ENCODE measurements at places on chromosomes 6 and 20. TPM values are rescaled to one million over a fixed set of nuclear protein-coding genes. Genes with fewer than 3 reads are reported as not detected.

GRCh38 chr6:6620766-6621425 is 32.4 kb downstream of the LY86 start:
- H3K36me3 ChIP-seq, result no peaks in the 10 kb centered on the region
- H3K4me3 ChIP-seq, result no peak overlapping the region
- H3K27ac ChIP-seq, result peak overlapping the region; percentile 37
- no peaks in the 10 kb centered on the region for H3K4me1 ChIP-seq

DNA sequence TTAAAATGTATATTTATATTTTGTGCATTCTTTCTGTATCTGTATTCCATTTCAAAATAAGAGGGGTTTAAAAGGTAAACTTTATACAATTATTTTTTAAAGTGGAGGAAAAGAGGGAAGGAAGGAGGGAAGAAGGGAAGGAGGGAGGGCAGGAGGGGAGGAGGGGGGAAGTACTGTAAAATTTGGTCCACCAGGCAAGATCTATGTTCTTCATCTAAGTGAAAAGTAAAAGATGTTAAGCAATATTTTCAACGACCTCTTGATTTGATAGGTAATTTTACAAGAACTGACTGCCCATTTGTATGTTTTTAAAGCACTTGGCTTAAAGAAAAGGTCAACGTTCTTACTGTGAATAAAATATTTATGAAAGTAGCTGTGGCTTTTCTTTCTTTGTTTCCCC is 29.8 kb upstream of the PCSK2 start:
- H3K36me3 ChIP-seq, result no peaks in the 10 kb centered on the region
- no peaks in the 10 kb centered on the region for H3K27me3 ChIP-seq
- H3K4me3 ChIP-seq, result no peak overlapping the region

GRCh38 chr6:154197196-154197860 is 158.3 kb downstream of the OPRM1 start:
- no peak for DNase-seq
- no peaks in the 10 kb centered on the region for H3K4me1 ChIP-seq
- H3K27me3 ChIP-seq, result no peaks in the 10 kb centered on the region
- H3K36me3 ChIP-seq, result no peaks in the 10 kb centered on the region

GRCh38 chr6:86856937-86857563 is 80.3 kb upstream of the HTR1E start:
- DNase-seq, result no peak
- H3K4me1 ChIP-seq, result no peaks in the 10 kb centered on the region
- no peaks in the 10 kb centered on the region for H3K27me3 ChIP-seq

Gene OR2B6
- not detected for total RNA-seq

Gene SLC35D3
- not detected for total RNA-seq

DNA sequence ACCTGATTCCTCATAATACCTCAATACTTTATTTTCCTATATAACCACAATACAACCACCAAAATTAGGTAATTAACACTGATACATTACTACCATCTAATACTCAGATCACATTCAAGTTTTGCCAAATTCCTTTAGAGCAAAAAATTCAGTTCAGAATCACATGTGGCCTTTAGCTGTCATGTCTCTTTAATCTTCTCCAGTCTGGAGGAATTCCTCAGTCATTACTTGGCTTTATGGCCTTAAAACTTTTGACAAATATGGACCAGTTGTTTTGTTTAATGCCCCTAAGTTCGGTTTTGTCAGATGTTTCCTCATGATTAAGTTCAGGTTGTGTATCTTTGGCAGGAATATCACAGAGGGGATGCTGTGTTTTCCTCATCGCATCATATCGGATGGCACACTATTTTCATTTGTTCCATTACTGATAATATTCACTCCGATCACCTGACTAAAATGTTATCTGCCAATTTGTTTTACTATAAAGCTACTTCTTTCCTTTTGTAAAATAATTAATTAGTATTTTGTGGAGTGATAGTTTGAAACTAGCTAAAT is 51.2 kb upstream of the AKIRIN2 start:
- H3K27me3 ChIP-seq, result no peaks in the 10 kb centered on the region
- no peak overlapping the region for H3K27ac ChIP-seq
- DNase-seq, result no peak
- no peaks in the 10 kb centered on the region for H3K36me3 ChIP-seq
- no peaks in the 10 kb centered on the region for H3K4me1 ChIP-seq
- H3K4me3 ChIP-seq, result no peak overlapping the region

DNA sequence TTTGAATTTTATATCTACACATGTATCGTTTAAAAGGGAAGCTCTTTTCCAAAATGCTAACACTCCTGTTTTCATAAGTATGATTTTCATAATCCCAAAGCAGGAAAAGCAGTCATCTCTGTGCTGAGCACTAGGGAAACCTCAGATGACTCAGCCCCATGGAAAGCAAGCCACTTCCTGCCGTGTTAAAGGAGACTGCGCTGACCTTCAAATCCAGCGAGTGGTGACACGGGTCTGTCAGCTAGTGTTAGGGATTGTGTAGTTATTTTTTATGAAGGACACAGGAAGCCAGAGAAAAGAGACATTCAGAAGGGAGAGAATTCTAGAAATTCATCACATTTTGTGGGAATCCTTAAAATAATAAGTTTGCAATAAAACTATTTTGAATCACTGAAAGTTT is 57.0 kb upstream of the CD93 start:
- H3K36me3 ChIP-seq, result no peaks in the 10 kb centered on the region
- H3K27ac ChIP-seq, result no peak overlapping the region
- H3K4me3 ChIP-seq, result no peak overlapping the region
- H3K27me3 ChIP-seq, result no peaks in the 10 kb centered on the region
- H3K4me1 ChIP-seq, result no peaks in the 10 kb centered on the region
- peak; percentile 59 for DNase-seq

Gene TRIM10
- not detected for total RNA-seq

Gene CLIC5
- 5.1 TPM for total RNA-seq

Gene TMEM181
- total RNA-seq, result 17.6 TPM

DNA sequence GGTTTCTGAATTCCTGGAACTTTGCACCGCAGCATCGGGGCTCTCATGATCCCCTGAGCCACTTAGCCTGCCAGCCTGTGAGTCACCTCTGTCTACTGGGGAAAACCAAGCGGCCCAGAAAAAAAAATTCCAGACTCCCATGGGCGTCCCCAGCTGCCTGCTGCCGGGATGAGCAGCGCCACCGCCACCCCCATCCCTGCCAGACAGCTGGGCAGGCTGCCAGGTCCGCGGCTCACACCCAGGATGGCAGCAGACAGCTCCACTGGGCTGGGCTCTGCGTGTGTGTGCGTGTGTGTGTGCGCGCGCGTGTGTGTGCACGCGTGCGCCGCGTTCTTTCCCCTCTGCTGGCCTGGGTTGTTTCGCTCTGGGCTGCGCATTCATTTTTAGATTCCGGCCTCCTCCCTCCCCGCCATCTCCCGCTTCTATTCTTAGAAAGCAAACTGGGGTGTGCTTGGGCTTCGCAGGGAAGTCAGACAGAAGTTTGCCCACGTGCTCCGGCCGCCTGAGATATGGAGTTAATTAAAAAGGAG is 38.9 kb upstream of the PMEPA1 start:
- no peaks in the 10 kb centered on the region for H3K27me3 ChIP-seq
- H3K4me1 ChIP-seq, result no peaks in the 10 kb centered on the region
- H3K27ac ChIP-seq, result peak overlapping the region; percentile 78
- peak overlapping the region; percentile 39 for H3K4me3 ChIP-seq

DNA sequence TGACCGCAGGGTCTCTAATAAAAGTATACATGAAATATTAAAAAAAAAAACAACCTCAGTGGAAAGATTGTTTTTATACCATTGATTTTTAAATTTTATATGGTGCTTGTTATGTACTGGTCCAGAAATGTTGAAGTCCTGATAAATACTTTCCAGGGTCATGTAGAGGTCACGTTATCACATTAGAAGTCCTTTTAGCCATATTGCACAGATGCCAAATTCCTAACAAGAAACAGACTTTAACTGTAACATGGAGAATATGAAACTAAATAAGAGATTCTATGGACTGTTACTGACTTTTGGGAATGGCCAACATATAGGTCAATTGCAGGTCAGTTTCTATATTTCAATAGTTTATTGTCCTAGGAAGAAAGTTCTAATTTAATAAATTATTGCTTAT is 89.0 kb downstream of the ADGRB3 start:
- H3K27me3 ChIP-seq, result no peaks in the 10 kb centered on the region
- no peaks in the 10 kb centered on the region for H3K36me3 ChIP-seq
- H3K27ac ChIP-seq, result no peak overlapping the region
- H3K4me1 ChIP-seq, result no peaks in the 10 kb centered on the region
- no peak overlapping the region for H3K4me3 ChIP-seq

Gene HLA-DQA2
- 4.4 TPM for total RNA-seq

- H3K27me3 ChIP-seq, result no peaks in the 10 kb centered on the region
- H3K36me3 ChIP-seq, result no peaks in the 10 kb centered on the region
- DNase-seq, result peak; percentile 64
- H3K4me1 ChIP-seq, result peaks cover 16% of the 10 kb centered on the region
These were observed 3.1 kb upstream of the STX16 start for GRCh38 chr20:58647796-58648501.

GRCh38 chr20:32429745-32430360 is 71.7 kb downstream of the ASXL1 start:
- H3K27me3 ChIP-seq, result no peaks in the 10 kb centered on the region
- no peak overlapping the region for H3K27ac ChIP-seq
- H3K4me3 ChIP-seq, result no peak overlapping the region
- no peaks in the 10 kb centered on the region for H3K4me1 ChIP-seq
- no peak for DNase-seq

Gene LMBRD1
- 16.9 TPM for total RNA-seq

Gene CST7
- 1.8 TPM for total RNA-seq

- H3K4me1 ChIP-seq, result no peaks in the 10 kb centered on the region
- H3K36me3 ChIP-seq, result no peaks in the 10 kb centered on the region
- DNase-seq, result no peak
- H3K4me3 ChIP-seq, result no peak overlapping the region
These were observed 10.1 kb downstream of the MAP7 start for GRCh38 chr6:136539967-136540652.

- H3K27me3 ChIP-seq, result no peaks in the 10 kb centered on the region
- DNase-seq, result no peak
- H3K4me3 ChIP-seq, result no peak overlapping the region
- H3K27ac ChIP-seq, result no peak overlapping the region
- no peaks in the 10 kb centered on the region for H3K4me1 ChIP-seq
- H3K36me3 ChIP-seq, result no peaks in the 10 kb centered on the region
These were observed 52.7 kb upstream of the PRL start for GRCh38 chr6:22349528-22349927.

- no peak overlapping the region for H3K4me3 ChIP-seq
- H3K27me3 ChIP-seq, result no peaks in the 10 kb centered on the region
- DNase-seq, result no peak
- H3K27ac ChIP-seq, result no peak overlapping the region
- no peaks in the 10 kb centered on the region for H3K36me3 ChIP-seq
These were observed 35.0 kb upstream of the SLC22A16 start for GRCh38 chr6:110511401-110511800.

DNA sequence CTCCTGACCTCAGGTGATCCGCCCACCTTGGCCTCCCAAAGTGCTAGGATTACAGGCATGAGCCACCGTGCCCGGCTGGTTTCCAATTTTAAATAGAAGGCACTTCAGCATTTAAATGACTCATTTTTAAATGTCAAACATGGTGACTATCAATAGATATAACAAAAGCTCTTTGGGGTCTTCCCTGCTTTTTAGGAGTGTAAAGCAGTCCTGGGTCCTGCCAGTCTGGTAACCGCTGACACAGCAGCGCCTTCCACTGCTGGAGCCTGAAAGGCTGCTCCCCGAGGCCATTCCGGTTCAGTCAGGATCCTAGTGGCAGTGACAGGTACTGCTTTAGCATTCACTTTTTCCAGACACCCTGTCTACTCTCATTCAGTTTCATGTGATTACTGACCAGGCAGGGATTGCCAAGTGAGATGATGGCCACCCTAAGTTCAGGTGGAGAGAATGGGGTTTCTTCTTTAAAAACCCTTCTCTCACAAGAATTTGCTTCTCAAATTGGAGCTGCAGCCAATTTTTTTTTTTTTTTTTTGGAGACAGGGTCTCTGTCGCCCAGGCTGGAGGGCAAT is 5.1 kb downstream of the DIDO1 start:
- H3K4me3 ChIP-seq, result no peak overlapping the region
- no peak overlapping the region for H3K27ac ChIP-seq
- H3K36me3 ChIP-seq, result no peaks in the 10 kb centered on the region
- peaks cover 8% of the 10 kb centered on the region for H3K4me1 ChIP-seq

GRCh38 chr6:68901044-68901443 is 266.0 kb downstream of the ADGRB3 start:
- H3K27ac ChIP-seq, result no peak overlapping the region
- H3K4me3 ChIP-seq, result no peak overlapping the region
- no peak for DNase-seq
- H3K27me3 ChIP-seq, result no peaks in the 10 kb centered on the region

- no peak overlapping the region for H3K27ac ChIP-seq
- no peaks in the 10 kb centered on the region for H3K4me1 ChIP-seq
- H3K27me3 ChIP-seq, result no peaks in the 10 kb centered on the region
- H3K36me3 ChIP-seq, result no peaks in the 10 kb centered on the region
These were observed 259.3 kb downstream of the ERMARD start for GRCh38 chr6:170010665-170011203.

- no peaks in the 10 kb centered on the region for H3K27me3 ChIP-seq
- no peak overlapping the region for H3K4me3 ChIP-seq
These were observed 7.9 kb downstream of the ACSS1 start for GRCh38 chr20:25050082-25050481.

DNA sequence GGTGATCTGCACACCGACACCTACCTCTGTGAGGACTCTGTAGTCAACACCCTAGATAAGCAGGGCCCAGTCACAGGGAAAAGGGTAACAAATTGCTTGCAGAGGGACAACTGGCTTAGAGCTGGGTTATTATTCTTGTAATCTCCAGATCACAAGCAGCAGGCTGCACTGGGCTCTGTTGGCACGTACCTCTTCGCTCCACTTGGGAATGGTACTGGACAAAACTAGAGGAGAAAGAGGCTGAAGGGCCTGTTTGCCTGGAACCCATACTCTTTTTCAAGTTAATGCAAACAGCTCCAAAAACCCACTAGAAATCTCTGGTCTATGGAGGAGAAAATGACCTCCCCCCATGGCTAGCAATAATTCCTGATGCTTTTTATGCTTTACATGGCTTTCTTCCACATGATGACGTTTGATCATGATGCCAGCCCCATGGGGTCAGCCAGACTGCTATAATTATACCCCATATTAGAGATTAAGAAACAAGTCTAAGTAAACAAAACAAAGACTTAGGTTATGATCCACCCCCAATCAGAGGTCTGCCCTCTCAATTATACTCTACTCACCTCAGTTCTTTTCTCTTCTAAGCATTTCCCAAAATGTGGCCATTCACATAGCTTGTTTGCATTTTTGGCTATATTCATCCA is 190.0 kb downstream of the UNC5CL start:
- H3K4me1 ChIP-seq, result no peaks in the 10 kb centered on the region
- DNase-seq, result no peak
- no peak overlapping the region for H3K4me3 ChIP-seq
- no peak overlapping the region for H3K27ac ChIP-seq
- no peaks in the 10 kb centered on the region for H3K36me3 ChIP-seq

DNA sequence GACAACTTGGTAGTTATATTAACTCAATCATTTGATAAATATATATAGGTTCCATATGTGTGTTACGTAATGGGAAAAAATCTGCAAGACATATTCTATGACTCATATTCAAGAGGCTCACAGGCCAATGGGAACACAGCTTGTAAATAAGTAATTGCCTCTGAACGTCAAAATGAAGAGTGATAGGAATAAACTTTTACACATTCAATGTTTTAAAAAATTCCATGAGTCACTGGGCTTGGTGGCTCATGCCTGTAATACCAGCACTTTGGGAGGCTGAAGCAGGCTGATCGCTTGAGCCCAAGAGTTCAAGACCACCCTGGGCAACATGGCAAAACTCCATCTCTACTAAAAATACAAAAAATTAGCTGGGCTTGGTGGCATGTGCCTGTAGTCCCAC is 209.4 kb upstream of the MCHR2 start:
- no peak for DNase-seq
- no peak overlapping the region for H3K27ac ChIP-seq
- no peaks in the 10 kb centered on the region for H3K36me3 ChIP-seq
- no peaks in the 10 kb centered on the region for H3K4me1 ChIP-seq
- H3K4me3 ChIP-seq, result no peak overlapping the region
- H3K27me3 ChIP-seq, result no peaks in the 10 kb centered on the region
